ENCODE measurements at places on chromosomes 5 and 9. TPM values are rescaled to one million over a fixed set of nuclear protein-coding genes. Genes with fewer than 3 reads are reported as not detected.

- no peak for DNase-seq
These were observed 43.2 kb downstream of the WWC1 start for GRCh38 chr5:168334695-168335094.

GRCh38 chr5:170306381-170306831 is 8.8 kb upstream of the LCP2 start:
- no peak for DNase-seq

- DNase-seq: no peak
These were observed 45.1 kb upstream of the TESK1 start for GRCh38 chr9:35559792-35560530.

DNA sequence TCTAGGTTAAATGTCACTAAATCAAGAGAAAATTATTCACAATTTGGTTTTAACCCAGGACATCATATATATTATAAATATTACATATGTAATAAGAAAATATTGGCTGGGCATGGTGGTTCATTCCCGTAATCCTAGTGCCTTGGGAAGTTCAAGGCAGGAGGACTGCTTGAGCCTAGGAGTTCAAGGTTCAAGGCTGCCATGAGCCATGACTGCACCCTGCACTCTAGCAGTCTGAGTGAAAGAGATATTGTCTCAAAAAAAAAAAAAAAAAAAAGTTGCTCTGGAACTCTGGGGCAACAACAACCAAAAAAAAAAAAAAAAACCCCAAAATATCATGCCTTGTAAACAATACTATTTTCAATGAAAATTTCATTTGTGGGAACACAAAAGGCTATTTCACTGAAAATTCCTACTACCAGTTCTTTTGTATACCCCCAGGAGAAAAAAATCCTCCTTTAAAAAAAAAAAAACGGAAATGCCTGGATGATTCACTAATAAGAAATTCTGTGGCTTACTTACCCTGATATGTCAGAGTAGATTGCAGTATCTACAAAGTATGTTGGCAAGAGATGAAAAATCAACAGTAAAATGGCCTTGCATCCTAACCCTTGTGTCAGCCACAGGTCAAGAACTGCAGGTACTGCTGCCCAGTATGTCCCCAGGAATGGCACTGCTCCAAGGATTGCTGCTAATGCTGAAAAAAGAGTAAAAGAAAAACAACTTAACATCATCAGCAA is 22.6 kb upstream of the CTNNAL1 start:
- DNase-seq: peak; percentile 94

Gene TPD52L3
- total RNA-seq: not detected

- no peak for DNase-seq
These were observed 419.4 kb downstream of the ISL1 start for GRCh38 chr5:51802551-51803184.

GRCh38 chr5:91252916-91253315 is 130.2 kb downstream of the ARRDC3 start:
- DNase-seq: no peak

DNA sequence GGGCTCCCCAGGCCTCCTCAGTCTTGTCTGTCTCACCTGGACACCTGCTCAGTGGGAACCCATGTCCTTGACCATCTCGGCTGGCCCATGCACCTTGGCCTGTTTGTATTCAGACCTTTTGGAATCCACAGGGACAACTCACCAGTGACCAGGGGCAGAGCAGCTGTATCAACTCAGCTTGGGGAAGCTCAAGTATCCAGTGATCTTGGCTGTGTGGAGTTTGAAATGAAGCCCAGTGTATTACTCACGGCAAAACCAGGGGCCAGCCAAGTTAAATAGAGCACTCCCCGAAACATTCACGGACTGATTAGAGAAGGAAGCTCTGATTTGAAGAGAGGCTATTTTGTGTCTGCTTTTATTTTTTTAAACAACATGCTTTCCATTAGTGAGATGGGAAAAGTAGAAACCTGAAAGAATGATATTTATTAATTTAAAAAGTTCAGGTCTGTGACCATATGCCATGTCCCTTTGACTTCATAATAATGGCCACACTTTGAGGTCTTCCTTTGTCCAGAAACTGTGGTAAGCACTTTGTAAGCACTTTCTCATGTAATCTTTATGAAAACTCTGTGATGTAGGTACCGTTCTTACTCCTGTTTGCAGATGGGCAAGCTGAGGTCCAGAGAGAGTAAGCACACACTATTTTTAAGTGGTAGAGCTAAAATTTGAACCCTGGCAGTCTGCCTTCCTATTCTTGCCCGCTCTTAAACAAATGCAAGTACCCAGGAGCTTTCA is 656.5 kb downstream of the BNC2 start:
- peak; percentile 91 for DNase-seq
